ENCODE measurements at places on chromosomes 3 and 15.

- DNase-seq: no peak
Observed at GRCh38 chr15:65254356-65254755, 32.3 kb downstream of the PARP16 start.

GRCh38 chr3:194492001-194492400 is 5.2 kb upstream of the ATP13A3 start:
- DNase-seq: no peak

DNA sequence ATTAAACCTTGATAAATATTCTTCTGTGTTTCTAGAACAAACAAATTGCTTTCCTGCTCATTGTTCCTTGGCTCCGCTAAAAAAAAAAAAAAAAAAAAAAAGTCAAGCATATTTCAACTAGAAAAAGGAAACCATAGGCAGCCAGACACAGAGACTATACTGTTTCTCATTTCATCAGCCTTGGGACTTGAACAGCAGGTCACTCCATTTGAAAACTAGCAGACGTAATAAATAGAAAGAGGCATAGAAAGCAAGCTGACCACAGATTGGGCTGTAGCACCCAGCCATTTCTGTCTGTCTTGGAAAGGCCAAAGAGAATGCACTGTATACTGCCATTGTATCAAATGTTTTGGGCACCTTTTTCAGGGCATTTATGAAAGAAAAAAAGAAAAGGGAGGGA is 697.1 kb downstream of the NLGN1 start:
- no peak for DNase-seq

DNA sequence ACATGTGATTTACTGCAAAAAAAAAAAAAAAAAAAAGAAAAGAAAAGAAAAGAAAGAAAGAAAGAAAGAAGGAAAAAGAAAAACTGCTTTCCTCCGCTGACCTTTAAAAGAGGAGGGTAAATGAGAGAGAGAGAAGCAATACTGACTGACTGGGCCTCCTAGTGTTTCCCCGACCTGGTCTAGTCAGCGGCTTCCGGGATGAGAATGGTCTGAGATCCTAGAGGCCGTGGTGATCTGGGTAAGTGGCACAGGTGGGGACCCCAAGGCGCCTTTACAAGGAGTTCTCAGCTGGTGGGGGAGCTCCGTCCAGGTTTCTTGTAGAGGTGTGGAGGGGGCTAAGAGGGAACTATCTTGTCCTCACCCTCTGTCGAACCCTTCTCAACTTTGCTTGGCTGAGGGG is 223.1 kb downstream of the MEIS2 start:
- DNase-seq: no peak

- DNase-seq: no peak
Observed at GRCh38 chr3:194572143-194572789, 61.0 kb downstream of the TMEM44 start.

GRCh38 chr15:73346735-73347312 is 21.9 kb downstream of the HCN4 start:
- DNase-seq: peak; percentile 37

GRCh38 chr3:71547249-71548198 is 36.0 kb downstream of the FOXP1 start:
- no peak for DNase-seq

GRCh38 chr3:74273091-74273490 is 341.4 kb downstream of the CNTN3 start:
- DNase-seq: no peak

- DNase-seq: no peak
Observed at GRCh38 chr3:10292505-10293419, at the start of gene GHRL. GHRL (minus strand) TSS chr3:10292947; CDS start chr3:10290180, 2,767 bp downstream.

GRCh38 chr15:48536681-48537091 is 108.8 kb downstream of the FBN1 start:
- no peak for DNase-seq

DNA sequence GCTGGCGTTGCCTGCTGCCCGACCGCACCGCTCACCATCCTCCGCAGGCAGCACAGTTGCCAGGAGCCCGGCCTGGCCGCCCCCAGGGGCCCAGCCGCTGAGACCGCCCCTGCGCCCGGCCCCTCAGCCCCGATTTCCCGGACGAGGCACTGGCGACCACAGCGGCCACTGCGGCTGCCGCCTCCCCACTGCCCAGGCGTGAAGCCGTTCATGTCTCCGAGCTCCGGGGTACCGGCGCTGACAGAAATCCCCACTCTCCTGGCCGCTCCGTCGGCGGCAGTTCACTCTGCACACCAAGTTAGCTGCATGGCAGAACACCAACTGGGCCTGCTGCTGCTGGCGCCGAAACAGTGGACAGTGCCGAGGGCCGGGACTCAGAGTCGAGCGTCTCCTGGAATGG is 8.5 kb downstream of the SELENOT start:
- DNase-seq: no peak

GRCh38 chr3:15327941-15328340 is 4.4 kb downstream of the SH3BP5 start:
- no peak for DNase-seq

- DNase-seq: no peak
Observed at GRCh38 chr3:9750556-9751411, 1.0 kb downstream of the OGG1 start.

GRCh38 chr3:108251265-108251664 is 29.0 kb upstream of the IFT57 start:
- no peak for DNase-seq

- DNase-seq: no peak
Observed at GRCh38 chr3:148175214-148175613, 522.5 kb upstream of the AGTR1 start.

GRCh38 chr3:183230826-183231225 is 22.2 kb upstream of the B3GNT5 start:
- DNase-seq: no peak

DNA sequence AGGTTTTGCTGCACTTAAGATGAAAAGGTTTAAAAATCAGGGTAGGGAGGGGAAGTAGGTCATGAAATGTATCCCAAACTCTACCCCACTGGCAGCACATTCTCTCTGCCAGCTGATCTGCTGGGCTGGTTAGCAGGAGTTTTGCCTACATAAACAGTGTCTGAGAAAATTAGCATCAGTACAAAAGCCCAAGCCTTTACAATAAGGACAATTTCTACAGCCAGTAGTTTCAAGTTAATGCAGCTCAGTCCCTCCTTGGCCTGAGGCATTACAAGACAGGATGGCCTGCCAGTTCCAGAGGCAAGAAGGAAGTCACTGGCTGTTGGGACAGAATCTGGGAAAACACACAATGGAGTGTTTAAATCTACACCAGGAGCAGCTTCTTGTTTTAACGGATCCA is 32.8 kb downstream of the NCEH1 start:
- DNase-seq: no peak

GRCh38 chr3:49346797-49347251 is 7.0 kb upstream of the USP4 start:
- no peak for DNase-seq

DNA sequence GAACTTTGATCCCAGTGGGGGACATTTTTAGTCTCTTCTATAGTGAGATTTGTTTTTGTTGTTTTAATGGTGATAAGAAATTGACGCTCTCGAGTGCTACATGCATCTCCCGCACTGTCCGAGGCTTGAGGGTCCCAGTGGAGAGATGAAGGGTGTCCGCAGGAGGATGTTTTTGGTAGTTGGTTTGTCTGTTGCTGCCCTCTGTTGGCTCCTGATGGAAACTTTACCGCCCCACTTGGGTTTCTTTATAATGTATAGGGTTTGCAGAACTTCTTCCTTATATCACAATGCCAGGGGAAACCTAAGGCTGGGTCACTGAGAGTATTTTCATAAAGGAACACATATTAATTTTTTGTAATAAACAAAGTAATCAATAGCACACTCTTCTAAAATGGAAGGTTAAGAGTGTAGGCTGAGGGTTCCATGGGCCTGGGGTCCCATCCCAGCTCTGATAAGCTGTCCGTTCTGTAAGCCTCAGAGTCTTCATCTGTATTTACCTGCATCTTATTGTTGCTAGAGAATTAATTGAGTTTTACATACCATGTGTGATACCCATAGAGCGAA is 185.3 kb upstream of the FEZF2 start:
- DNase-seq: no peak

- no peak for DNase-seq
Observed at GRCh38 chr3:197545571-197545970, 10.2 kb downstream of the BDH1 start.

DNA sequence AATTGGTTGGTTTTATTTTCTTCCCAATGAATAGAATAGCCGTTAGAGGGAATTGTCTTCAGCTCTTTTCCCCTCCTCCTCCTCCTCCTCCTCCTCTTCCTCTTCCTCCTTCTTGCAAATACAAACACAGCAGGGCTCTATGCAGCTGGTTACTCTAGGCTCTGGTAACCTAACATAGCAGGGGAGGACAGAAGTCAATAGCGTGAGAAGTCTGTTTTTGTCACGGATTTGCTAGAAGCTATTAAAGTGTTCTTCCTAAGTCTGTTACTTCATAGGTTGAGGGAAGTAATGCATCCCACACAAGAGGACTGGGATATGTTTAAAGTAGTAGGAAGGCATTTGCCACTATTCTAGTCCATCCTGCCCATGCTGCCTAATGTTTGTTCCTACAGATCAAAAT is 374.7 kb upstream of the TPRG1 start:
- DNase-seq: no peak

DNA sequence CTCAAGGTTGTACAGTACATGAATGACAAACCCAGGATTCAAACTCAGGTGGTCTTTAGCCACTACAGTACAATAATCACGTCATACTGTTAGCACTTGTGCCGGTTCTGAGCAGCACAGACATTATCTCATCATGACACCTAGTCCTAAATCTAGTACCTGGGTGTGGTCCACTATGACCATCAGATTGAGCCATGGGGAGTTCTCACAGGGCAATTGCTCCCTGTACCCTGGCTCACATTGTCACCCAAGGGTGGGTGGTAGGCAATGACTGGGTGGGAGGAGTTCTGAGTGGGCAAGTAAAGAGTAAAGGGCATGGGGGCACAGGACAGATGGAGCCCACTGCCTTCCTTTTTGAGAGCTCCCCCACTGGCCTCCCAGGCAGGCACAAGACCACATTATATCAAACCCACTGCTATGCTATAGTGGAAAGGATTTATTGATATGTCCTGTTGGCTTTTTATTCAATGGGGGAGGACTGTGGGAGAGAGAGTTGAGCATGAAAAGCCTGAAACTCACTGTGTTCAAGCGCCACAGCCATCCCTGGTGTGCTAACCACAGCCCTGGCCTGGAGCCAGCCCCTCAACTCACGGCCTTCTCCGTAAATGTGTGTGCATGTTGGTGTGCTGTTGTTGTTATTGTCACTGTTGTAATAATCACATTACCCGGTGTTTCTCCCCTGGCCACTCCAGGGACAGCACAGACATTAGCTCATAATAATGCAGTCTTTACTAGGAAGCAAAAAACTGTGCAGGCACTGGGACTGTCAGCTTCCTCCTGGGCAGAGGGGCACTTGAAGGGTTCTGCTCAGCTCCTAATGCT is 27.3 kb downstream of the ADCY5 start:
- DNase-seq: no peak

- no peak for DNase-seq
Observed at GRCh38 chr15:43867096-43867495, 40.3 kb downstream of the WDR76 start.

- no peak for DNase-seq
Observed at GRCh38 chr15:98986281-98986680, 21.3 kb downstream of the PGPEP1L start.

GRCh38 chr3:77096966-77097890 is 57.3 kb downstream of the ROBO2 start:
- DNase-seq: no peak

DNA sequence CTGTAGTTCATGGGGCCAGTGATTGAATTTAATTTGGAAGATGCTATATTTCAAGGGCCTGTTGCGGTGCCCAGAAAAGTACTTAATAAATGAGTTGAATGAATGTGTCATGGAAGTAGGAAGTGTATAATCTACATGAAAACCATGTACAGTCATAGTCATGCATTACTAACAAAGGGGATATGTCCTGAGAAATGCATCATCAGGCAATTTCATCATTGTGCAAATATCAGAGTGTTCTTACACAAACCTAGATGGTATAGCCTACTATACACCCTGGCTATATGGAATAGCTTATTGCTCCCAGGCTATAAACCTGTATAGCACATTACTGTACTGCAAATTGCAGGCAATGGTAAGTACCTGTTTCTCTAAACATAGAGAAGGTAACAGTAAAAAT is 10.7 kb upstream of the MYO5C start:
- no peak for DNase-seq

GRCh38 chr3:122886251-122886650 is 91.4 kb downstream of the SLC49A4 start:
- no peak for DNase-seq

DNA sequence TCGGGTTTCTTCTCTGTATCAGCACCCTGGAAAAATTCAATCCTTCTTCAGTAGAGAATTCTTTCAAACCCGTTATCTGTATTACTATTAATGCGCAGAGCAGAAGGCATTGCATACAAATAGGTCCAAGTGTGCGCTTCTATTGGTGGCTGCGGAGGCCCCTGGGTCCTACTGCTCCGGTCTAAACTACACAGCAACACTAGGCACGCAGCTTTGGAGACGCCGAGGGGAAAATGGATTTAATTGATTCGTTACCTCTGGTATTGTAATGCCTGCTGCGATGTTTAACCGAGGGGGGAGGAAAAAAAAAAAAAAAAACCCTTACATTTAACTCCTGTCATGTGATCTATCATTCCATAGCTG is at the start of gene ROBO1:
Gene ROBO1, minus strand, starts transcription at position 94 of the 363 bp plus-strand sequence.
- no peak for DNase-seq

- no peak for DNase-seq
Observed at GRCh38 chr3:35857004-35857403, 217.7 kb downstream of the ARPP21 start.

- no peak for DNase-seq
Observed at GRCh38 chr3:190382082-190382481, 5.9 kb upstream of the CLDN16 start.

GRCh38 chr3:138043266-138044029 is 33.5 kb downstream of the CLDN18 start:
- no peak for DNase-seq

DNA sequence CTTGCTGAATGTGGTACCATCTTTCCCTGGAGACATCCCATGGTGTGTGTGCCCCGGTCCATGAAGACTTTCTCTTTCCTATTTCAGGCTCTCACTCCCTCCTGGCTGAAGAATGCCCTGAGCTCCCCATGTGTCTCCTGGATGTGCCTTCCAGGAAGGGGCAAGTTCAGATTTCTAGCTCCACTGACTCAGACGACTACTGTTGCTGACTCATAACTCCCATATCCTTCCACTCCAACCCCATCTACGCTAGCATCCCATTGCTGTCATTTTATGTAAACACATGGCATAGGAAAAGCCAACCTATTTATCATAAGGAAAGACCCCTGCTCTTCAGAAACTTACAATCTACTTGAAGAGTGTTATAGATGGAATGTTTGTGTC is 95.0 kb downstream of the ADCY5 start:
- DNase-seq: no peak

DNA sequence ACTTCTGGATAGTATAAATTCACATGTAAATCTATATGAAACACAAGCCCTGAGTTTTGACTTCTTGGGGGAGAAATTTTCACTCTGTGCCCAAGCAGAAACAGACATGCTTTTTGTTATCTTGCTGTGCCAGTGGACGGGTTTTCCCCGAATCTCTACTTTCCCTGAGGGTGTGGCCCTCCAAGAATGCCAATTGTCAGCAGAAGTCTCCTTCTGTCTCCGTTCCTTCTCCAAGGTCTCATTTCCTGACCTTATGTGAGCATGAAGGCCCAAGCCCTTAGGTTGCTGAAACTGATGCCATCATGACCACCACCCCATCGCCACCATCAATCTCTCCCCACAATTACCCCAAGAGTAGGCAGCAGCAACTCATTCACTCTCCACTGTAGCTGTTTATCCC is 253.8 kb downstream of the XXYLT1 start:
- DNase-seq: no peak

GRCh38 chr3:65576966-65577365 is 461.8 kb downstream of the MAGI1 start:
- DNase-seq: no peak

- no peak for DNase-seq
Observed at GRCh38 chr3:78972617-78973301, 795.0 kb downstream of the ROBO1 start.

All from activated T-cell treated with anti-CD3 and anti-CD28 coated beads for 48 hours (primary cell).